ENCODE measurements at places on chromosomes 3 and 15. TPM values are rescaled to one million over a fixed set of nuclear protein-coding genes. Genes with fewer than 3 reads are reported as not detected.

- DNase-seq = no peak
Observed at GRCh38 chr15:27123808-27124207, 152.8 kb downstream of the GABRG3 start.

GRCh38 chr3:33994568-33994967 lies 196.1 kb downstream of the PDCD6IP start:
- no peak for DNase-seq

P2RY1 gene
- 5.6 TPM for polyA plus RNA-seq

DNA sequence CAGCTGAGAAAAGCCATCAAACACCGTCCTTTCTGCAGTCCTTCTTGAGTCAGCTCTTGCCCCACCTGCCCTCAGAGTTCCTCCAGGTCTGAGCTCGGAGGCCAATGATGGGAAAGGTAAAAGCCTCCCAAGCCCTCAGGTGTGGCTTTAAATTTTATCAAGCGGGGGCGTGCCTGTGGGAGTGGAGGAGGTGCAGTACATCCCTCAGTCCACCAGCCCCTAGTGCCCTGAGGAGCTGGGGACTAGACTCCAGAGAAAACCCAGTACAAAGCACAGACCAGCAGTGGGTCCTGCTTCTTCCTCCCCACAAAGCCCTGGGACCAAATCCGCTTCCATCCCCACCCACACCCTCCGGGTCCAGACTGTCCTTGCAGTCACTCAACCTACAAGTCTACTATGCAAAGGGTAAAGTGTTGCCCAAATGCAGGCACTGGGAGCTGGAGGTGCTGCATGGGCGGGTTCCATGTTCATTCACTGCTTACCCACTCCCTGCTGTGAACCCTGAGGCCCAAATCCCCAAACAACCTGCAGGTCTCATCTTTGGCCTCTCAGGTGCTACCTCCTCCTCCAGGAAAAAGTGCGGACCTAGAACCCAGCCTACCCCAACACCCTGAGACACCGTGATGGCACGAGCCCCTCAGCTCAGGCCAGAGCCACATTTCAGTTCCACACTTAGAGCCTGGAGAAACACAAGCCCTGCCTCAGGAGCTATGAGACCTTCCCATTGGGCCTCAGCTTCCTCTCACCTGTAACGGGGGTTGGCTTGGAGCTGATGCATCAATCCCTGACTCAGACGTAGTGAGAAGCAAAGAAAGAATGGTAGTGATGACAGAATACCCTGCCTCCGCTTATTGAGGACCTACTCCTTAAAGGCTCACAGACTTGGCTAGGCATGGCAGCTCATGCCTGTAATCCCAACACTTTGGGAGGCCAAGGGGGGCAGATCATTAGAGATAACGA lies 2.4 kb downstream of the PFKFB4 start:
- no peak for DNase-seq

DNA sequence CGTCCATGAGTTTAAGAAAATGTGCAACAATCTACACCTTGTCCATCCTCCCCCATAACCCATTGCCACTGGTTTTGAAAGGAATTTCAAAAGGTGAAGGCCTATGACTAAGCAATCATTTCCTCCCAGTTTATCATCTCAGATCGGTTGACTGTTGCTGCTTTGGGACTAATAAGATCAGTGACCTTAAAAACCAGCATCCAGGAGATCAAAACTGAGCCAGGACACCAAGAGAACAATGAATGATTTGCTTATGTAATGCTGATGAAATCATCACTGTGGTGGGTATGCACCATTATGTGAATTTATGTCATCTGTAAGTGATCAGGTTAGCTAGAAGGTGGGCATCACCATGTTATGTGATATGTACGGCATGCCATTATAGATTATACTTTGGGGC lies 195.5 kb downstream of the SSR3 start:
- DNase-seq = no peak

FGD5 gene
- 18.1 TPM for polyA plus RNA-seq

- DNase-seq = no peak
Observed at GRCh38 chr15:67945951-67946700, 106.3 kb upstream of the RNU6-1 start.

GPR27 gene
- polyA plus RNA-seq = 2.1 TPM

SPINK8 gene
- polyA plus RNA-seq = not detected

SH3BP5 gene
- 36.4 TPM for polyA plus RNA-seq

DNA sequence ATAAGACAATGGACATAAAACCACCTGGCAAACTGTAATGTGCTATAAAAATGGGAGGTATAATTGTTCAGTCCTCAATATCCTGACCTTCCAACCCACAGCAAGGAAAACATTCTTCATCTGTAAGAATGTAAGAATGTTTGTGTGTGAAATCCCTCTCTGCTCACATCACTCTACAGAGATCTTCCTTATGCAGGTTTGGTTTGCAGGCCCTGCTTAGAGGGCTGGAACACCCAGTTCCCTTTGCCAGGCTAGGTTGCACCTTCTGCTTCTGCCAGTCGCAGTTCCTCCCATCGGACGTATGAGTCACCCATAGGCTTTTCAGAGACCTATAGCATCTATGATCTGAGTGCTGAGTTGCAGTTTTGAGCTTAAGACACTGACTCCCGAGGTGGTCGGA lies 24.1 kb upstream of the MINAR1 start:
- no peak for DNase-seq

DNA sequence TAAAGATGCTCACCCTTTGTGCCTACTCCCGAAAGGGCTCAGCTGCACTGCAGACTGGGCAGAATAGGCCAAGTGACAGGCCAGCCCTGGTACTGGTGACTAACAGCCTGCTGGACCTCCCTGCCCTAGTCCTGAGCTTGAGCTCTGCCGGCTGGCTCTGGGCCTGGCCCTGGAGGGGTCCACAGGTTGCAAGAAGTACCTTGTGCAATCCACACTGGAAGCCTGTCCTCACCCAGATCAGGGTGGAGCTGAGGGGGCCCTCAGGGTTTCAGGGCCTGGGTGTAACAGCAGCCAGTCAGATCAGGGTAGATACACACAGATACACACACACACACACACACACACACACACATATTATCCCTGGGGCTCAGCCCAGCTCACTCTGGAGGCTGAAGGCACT lies 27.3 kb upstream of the PLA2G4D start:
- DNase-seq = no peak

DNA sequence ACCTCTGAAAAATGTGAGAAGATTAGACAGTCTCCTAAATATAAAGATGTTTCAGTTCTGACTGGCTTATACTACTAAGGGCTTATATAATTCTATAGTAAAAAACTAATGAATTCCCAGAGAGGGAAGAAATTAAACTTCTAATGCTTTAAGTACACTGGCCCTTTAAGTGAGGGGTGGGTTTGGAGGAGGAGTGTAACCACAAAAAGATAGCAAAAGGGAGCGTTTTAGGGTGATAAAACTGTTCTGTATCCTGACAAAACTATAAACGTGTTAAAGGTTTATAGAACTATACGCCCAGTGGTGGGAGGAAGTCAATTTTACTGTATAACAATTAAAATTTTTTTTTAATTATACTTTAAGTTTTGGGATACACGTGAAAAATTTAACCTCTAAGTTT lies 45.8 kb downstream of the CEP152 start:
- DNase-seq = no peak

DNA sequence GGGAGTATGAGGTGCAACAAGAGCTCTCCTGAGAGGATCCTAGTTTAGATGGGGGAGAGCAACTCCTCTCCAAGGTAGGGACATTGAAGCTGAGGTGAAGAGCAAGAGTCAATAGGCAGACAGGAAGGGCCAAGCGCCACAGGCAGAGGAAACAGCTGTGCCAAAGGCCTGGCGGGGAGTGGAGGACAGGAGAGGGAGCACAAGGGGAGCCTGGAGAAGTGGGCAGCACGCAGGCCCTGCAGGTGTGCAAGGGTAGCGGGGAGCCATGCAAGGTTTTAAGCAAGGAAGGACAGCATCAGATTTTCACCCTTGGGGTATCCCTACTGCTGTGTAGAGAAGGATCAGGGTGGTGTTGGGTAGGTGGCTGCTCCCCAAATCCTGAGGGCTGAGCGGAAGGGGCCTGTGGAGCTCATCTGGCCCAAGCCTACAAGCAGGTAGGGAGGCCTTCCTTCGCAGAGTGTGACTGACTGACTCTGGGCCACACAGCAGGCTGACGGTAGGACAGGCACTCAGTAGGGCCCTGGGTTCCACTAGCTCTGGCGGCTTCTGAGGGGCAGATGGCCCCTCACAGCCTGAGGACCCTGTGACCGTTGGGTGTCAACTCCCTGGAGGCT lies 13.3 kb downstream of the CHST13 start:
- DNase-seq = no peak

- no peak for DNase-seq
Observed at GRCh38 chr15:92819278-92820235, 80.6 kb upstream of the CHD2 start.

GRCh38 chr3:119589102-119589773 lies 8.4 kb upstream of the PLA1A start:
- no peak for DNase-seq

GRCh38 chr15:71232411-71232810 lies 117.1 kb downstream of the THSD4 start:
- no peak for DNase-seq
